ENCODE measurements at places on chromosomes 2 and 18.
A peak's percentile ranks its signal among the peaks of the same experiment; 100 is the strongest.

- no peak for DNase-seq
These were observed 45.4 kb downstream of the ST8SIA5 start for GRCh38 chr18:46711444-46711863.

DNA sequence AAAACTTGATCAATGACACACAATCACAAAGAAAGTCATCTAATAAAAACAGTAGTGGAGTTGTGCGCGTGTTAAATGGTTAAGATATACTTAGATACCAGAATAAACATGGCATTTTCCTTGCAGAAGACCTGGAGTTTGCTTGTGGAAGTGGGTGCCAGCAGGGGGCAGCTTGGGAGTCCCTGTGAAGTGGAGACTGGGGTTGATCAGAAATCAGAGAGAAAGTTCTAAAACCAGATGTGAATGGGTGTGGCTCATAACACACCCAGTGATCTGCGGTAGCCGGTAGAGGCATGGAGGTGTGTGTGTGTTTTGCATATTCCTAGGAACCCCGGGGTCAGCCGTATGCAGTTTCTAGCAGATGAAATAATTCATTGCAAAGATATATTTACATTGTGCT, 300.1 kb upstream of the TRIB2 start:
- DNase-seq, result peak; percentile 6

- no peak for DNase-seq
These were observed 232.8 kb downstream of the DYM start for GRCh38 chr18:49227441-49228165.

DNA sequence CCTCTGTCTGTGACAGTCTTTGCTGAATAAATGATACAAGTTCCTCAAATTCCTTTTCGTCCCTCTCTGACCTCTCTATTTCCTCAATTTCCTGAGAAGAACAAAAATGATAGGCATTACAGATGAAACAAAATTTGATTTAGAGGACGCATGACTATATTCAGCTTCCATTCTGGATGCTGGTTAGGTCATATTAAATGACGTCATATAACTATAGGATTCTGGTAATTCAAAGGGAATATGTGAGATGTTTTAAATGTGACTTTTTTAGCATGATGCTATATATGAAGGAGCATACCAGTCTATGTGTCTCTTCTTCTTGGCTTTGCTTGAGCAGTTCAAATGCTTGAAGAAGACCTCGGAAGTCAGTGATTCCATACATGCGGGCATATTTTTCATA, 102.3 kb downstream of the TTN start:
- no peak for DNase-seq

- no peak for DNase-seq
These were observed 34.4 kb upstream of the LYPD6 start for GRCh38 chr2:149296031-149296430.

GRCh38 chr2:10260130-10260529, 42.6 kb upstream of the HPCAL1 start:
- DNase-seq, result no peak

DNA sequence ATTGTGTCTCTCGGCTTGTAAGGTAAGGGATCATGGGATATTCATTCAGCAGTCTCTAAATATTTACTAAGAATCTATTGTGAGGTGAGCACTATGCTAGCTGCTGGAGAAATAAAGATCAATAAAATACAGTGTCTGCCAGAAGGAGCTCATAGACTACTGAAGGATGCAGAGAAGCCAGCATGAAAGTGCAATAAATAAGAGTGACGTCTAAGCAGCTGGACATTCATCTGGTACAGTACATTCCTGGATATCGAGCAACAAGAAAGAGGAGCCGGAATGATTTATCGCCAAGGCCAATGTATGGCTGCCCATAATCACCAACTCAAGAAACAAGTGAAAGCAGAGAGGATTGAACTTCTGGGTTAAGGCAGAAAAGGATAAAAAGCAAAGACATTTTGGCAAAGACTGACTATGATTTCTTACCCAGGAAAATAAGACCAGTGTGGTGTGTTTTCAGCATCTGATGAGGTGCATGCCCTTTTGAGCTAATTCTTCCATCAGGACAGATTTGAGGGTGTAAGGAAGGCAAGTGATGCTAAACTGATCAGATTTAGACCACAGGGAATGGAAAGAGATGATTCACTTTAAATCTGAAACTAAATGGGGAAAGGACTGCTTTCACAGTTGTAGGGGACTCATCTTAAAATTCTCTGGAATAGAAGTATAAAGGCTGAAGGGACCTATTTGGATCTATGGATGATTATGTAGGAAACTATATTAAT, 18.7 kb upstream of the LMAN1 start:
- DNase-seq, result no peak

GRCh38 chr2:133673305-133673905, 105.1 kb upstream of the NCKAP5 start:
- DNase-seq, result no peak

GRCh38 chr18:47261902-47262300, 10.4 kb upstream of the SKOR2 start:
- no peak for DNase-seq

DNA sequence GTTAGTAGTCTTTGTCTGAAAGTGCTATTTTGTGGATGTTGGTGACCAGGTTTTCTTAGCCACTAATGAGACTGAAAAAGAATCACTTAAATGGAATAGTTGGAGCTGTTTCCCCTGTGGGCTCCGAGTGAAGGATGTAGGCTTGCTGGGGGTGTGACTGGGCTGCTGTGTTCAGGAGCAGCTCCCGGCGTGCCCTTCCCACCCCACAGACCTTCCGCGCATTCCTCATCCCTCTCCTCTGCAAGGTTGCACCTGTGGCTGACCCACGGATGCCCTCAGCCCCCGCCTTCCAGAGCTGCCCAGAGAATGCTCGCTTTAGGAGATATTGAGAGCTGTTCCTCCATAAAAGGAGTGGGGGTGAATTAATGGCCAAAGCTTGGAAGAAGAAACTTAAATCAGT, 174.3 kb downstream of the LDLRAD4 start:
- no peak for DNase-seq

- no peak for DNase-seq
These were observed 18.6 kb downstream of the ARL4C start for GRCh38 chr2:234478121-234478858.

GRCh38 chr2:40430776-40431599, 20.9 kb downstream of the SLC8A1 start:
- no peak for DNase-seq

DNA sequence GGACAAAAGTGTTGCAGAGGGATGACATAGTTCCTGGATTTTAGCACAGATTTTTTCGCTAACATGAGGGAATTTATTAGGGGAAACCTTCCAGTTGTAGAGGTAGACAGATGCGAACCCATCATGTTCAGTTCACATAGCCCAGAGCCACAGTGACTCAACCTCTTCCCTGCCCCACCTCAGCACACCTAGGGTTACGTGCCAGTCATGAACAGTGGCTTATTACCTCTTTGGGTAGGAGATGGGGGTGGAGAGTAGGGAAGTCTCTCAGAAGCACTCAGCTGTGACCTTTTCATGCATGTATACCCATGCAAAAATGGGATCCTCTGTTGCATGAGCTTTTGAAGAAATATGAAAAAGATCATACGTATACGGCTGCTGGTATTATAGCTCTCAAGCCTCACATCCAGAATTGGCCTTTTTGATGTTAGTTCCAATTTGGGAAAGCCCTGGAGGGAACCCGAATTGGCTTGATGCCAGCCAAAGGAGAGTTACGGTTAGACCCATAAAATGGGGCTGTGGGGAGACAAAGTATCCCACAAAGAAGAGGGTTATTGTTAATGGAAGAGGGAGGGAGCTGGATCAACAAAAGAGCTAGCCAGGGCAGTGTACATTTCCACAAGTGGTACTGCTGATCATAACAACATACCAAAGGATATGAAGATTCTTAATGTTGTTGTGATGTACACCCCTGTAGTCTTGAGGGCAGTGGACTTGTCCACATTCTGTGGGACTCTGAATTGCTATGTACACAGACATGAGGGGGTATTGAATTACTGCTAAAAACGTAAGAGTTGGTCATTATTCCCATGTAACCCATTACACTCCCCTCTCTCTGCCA, 4.9 kb downstream of the TANC1 start:
- no peak for DNase-seq

- no peak for DNase-seq
These were observed 19.0 kb downstream of the DIPK1C start for GRCh38 chr18:74438091-74438490.

DNA sequence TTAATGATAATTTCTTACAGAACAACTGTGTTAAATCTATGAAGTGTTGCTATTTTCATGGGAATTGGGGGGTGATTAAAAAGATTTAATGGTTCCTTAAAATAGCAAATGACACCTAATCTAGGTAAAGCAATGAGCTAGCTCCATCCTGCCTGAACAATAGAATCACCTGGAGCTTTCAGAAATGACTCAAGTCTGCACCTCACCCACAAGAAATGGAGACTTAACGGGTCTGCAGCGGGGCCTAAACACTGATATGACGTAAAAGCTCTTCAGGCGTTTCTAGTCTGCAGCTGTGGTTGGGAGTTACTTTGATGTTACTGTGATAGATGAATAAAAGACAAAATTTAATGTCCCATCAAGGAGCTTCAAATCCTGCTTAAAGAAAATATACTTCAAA, 328.2 kb downstream of the RND3 start:
- no peak for DNase-seq

GRCh38 chr2:200968162-200968561, 4.7 kb upstream of the ORC2 start:
- no peak for DNase-seq

DNA sequence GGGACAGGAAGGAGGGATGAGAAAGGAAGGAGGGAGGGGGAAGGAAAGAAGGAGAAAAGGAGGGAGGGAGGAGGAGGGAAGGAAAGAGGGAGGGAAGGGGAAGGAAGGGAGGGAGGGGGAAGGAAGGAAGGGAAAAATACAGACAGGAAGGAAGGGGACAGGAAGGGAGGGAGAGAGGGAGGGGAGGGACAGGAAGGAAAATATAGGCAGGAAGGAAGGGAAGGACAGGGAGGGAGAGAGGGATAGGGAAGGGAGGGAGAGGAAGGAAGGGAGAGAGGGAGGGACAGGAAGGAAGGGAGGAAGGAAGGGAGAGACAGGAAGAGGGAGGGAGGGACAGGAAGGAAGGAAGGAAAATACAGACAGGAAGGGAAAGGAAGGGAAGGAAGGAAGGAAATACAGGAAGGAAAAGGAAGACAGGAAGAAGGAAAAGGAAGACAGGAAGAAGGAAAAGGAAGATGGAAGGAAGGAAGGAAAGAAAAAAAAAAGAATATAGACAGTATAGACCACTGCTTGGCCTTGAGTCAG, 63.6 kb downstream of the FEZ2 start:
- DNase-seq, result no peak

- DNase-seq, result no peak
These were observed 957.0 kb downstream of the CPS1 start for GRCh38 chr2:211513446-211513845.

- DNase-seq, result no peak
These were observed 66.7 kb downstream of the TMEM18 start for GRCh38 chr2:610491-610890.

- DNase-seq, result no peak
These were observed 118.5 kb downstream of the GALNT3 start for GRCh38 chr2:165675551-165675968.

DNA sequence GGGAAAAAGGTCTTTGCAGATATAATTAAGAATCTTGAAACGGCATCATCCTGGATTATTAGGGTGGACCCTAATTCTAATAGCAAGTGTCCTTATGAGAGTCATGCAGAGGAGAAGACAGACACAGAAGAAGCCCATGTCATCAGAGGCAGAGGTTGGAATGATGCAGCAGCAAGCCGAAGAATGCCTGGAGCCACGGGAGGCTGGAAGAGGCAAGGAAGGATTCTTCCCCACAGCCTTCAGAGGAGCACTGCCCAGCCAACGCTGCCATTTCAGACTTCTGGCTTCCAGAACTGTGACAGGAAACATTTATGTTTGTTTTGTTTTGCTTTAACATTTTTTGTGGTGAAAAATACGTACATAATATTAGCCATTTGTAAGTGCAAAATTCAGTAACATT, 72.3 kb downstream of the MCFD2 start:
- DNase-seq, result no peak

GRCh38 chr2:213285404-213285803, 1.1 kb downstream of the SPAG16 start:
- DNase-seq, result no peak

DNA sequence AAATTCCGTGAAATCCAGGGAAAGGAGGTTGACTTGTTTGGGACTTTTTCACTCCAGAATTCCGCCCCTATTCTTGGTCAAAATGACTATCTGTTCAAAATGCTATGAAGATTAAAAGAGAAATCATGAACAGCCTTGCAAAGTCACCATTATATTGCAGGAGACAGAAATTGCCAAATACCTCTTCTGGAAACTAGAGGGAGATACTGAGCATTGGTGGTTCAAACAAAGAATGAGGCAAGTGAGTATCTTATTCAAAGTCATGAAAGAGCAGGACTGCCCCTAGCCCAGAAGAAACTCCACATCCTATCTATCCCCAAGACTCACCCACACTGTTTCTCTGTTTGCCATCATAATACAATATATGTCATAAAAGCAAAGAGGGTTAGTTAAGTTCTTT, 862.3 kb upstream of the POU3F3 start:
- DNase-seq, result no peak

- peak; percentile 39 for DNase-seq
These were observed 66.5 kb downstream of the DTNB start for GRCh38 chr2:25606892-25607291.

DNA sequence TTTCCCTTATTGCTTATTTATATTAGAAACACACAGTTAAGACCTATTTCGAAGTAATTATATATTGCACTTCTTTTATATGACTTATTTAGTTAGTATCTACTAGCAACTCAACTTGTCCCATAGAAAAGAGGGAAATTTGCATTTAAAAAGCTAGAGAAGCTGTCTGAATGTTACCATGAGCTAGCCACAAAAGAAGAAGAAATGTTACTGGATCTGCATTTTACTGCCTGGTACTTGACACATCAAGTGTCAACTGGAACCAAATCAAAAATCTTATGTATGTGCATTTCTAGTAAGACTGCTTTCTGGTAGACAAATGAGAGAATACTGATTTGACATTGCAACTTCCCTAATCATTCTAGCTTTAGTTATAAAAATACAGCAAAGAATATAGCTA, 424.6 kb upstream of the VRK2 start:
- no peak for DNase-seq

- no peak for DNase-seq
These were observed 251.7 kb downstream of the LRRTM4 start for GRCh38 chr2:77270433-77270832.

DNA sequence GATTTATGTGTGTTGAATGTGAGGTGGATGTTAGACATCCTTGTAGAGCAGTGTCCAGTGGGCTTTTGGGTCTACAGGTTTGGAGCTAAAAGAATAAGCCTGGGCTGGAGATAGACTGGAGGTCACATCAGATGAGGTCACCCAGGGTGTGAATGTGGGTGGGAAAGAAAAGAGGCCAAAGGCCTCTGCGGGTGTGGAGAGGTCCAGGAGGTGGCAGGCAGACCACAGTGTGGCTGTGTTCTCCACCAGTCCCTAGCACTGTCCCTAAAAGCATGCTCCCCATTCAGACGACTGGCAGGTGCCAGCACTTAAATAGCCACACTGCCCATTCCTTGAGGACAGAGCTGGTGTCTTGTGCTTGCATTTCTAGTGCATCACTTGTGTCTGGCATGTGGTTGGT, 4.1 kb downstream of the ATG4B start:
- no peak for DNase-seq

GRCh38 chr18:13288509-13289133, 70.1 kb downstream of the LDLRAD4 start:
- no peak for DNase-seq

All from RPMI8226 (cell line).